ENCODE measurements at places on chromosomes 16 and 17.

GRCh38 chr17:73553311-73553710 lies 90.9 kb downstream of the SDK2 start:
- DNase-seq, result no peak

GRCh38 chr17:71032746-71033273 lies 863.5 kb downstream of the KCNJ2 start:
- no peak for DNase-seq

GRCh38 chr16:55815320-55815719 lies 17.6 kb downstream of the CES1 start:
- no peak for DNase-seq

DNA sequence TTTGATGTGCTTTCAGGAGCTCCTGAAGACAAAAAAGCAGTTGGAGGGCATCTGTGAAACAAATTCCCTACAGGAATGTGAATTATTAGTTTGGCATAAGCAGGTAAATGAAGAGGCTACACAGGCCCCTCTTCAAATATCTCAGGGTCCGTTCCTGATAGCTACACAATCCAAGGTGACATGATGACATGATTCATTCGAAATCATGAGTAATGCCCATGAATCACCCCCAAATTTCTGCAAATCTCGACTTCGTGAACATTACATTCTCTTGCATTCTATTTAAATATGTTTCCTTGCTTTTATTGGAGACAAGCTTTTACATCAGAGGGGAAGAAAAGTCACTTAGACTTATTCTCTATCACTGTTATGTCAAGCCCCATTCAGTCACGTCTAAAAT lies 22.3 kb downstream of the GAN start:
- DNase-seq, result no peak

GRCh38 chr17:48549914-48550501 lies 5.1 kb upstream of the HOXB2 start:
- DNase-seq, result no peak

- DNase-seq, result no peak
Measured at GRCh38 chr17:8776248-8776647, 17.9 kb upstream of the SPDYE4 start.

DNA sequence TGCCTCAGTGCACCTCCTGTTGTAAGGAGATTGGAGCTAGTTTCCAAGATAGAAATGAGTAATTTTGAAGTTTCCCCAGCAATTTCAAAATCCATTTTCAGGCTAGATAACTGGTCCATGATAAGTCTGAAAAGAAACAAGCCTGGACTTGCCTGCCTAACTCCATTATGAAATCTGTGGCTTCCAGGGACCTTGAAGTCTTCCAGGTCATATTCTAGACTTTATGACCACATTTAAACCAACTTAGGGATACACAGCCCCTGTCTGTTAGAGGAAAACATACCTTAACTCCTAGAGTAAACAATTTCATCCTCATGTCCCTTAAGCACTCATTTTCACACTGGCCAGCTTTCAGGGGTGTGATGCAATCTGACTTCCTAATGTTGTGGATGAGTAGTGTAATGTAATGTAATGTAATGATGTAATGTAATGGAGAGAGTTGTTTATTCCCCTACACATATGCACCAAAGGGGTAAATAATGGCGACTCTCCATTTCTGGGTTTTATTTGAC lies 96.7 kb upstream of the FAM20A start:
- no peak for DNase-seq

GRCh38 chr16:15732416-15732815 lies 82.4 kb downstream of the NDE1 start:
- DNase-seq, result no peak

GRCh38 chr16:4270091-4270490 lies 2.7 kb downstream of the TFAP4 start:
- DNase-seq, result no peak

- DNase-seq, result no peak
Measured at GRCh38 chr17:13230350-13231264, 212.8 kb upstream of the ELAC2 start.

DNA sequence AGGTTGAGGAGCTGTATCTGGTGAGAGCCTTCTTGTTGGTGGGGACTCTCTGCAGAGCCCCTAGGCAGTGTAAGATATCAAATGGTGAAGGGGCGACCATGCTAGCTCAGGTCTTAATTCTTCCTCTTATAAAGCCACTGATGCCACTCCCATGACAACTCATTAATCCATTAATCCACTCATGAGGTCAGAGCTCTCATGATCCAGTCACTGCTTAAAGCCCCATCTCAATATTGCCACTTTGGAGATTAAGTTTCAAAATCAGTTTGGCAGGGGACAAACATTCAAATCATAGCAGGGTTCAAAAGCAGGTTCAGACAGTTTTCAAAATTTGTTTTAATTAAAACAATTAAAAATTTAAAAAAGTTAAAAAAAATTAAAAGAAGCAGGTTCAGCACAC lies 13.1 kb upstream of the SPECC1 start:
- no peak for DNase-seq

GRCh38 chr17:82014432-82014831 lies 8.2 kb downstream of the CENPX start:
- no peak for DNase-seq

DNA sequence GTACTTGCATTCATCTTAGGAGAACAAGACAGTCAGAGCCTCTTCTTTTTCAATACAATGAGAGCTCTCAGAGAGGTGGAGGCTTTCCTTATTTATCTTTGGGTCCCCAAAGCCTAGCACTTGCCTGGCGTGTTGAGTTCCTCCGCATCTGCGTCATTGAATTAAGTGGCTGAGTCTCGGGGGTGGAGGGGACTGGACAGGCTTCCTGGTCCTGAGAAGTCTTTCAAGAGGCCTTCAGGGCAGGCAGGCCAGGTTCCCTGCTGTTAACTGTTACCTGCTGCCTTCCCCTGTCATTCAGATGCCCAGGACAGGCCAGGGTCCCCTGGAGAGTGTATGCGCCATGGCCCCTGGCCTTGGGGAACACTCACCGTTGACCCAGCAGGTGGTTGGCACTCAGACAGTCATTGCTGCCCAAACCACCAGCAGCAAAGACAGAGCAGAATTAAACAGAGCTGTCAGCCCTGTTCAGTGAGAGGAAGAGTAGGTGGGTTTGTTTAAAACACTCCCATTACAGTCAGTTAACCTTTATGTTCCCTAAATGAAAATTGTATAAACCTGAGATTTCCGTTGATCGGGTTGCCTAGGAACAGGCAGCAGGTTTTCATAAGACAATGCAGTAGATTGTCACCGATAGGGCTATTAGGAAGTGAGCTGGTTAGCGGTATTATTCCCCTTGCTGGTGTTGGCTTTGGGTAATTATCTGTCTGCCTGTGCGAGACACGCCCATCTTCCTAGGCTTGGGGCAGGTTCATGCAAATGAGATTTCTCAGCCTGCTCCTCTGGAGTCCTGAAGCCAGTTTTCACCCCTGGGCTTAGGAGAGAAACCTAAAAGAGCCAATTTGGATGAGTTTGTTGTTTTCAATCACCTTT lies 132.7 kb downstream of the CCDC182 start:
- no peak for DNase-seq

DNA sequence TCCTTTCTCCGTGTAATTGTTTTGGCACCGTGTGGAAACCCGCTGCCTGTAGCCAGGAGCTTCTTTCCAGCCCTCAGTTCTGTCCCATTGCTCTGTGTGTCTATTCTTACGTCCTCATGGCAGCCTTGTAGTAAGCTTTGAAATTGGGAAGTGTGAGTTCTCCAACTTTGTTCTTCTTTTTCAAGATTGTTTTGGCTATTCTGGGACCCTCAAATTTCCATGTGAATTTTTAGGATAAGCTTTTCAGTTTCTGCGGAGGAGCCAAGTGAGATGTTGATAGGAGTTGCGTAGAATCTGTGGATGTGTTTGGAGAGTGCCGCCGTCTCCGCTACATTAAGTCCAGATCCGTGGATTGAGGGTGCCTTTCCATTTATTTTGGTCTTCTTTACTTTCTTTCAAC lies 15.2 kb downstream of the CHMP6 start:
- no peak for DNase-seq

DNA sequence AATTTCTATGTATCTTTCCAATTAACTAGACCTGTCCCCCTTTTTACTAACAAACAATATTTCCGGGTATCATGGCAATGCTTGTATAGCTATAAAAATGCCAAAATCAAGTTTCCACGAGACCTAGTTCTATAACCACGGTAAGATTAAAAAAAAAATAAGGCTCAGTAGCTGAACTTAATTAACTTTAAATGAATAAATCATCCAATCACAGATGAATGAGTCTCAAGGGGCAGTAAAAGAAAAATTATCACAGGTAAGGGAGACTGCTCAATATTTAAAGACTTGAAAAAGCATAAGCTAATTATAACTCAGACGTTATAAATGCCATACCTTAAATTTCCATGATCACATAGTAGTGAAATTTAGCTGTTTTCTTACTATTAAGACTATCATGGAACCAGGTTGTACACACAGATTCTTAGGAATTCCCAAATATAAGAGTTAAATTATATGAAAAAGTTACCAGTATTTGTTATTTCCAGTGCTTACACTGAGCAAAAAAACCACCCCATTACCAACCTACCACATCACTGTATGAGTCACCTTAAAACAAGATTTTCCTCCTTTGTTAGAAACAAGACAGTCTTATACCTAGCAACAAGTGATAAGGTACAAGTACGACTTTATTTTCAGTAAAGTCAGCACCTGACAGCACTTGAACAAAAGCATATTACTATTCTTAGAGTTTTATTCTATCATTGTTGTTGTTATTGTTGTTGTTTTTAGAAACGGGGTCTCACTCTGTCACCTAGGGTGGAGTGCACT lies 20.6 kb downstream of the SSH2 start:
- no peak for DNase-seq

DNA sequence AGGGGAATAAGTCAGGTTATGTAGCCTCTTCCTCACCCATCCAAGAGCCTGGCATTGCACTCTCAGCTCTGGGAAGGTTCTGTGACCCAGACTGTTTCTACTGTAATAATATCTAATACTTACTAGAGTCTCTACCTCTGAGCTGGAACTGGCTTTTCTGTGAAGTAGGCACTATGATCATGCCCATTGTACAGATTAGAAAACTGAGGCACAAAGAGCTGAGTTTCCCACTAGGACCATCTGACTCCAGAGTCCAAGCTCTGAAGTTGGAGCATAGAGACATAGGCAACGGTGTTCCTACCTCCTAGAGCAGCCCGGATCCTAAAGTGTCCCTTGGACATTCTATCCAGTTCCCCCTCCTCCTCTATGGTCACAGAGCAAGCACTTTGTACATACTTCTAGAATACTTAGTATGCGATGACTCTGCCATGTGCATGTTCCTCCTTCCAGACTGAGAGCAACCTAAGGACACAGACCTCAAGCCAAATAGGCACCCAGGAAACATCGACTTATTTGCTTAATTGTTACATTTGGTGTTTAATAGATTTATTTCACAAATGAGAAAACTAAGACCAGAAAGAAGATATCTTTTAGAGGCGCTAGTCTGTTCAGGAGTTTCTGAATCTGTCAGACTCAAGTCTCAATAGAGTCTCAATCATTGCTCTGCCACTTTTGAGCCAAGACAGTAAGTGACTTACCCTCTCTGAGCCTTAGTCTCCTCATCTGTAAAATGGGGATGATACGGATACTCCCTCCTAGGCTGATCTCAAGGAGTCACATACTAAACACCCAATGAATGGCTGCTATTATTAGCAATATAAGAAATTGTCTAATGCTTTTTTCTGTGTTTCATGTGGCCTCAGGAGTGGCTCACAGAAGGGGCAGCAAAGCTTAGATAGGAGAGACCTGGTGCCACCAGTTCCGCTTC lies 3.6 kb downstream of the CLEC19A start:
- DNase-seq, result no peak
